ENCODE measurements at places on chromosomes 1 and 21.

DNA sequence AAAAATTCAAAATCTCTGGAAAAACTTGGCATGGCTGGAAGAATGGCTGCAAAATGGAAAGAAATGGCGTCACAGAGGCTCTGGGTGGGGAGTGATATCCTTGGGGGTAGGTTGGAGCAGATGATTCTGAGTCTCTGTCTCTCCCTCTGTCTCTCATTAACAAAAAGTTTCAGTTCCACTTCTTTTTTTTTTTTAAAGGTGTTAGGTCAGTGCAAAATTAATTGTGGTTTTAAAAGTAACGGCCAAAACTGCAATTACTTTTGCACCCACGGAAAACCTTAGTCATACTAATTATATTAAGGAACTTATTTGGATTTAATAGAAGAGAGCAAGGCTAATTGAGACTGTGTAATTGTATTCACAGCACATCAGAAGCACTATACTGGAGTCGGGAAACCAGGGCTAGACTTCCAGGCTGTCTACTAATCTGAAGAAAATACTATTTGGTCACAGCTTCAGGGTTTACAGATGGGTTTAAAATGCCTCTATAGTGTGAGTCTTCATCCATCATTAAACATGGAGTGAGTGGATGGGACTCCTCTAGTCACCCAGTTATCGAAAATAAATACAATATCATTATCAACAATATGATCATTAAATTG, 289.1 kb upstream of the PLD5 start:
- no peak for DNase-seq

DNA sequence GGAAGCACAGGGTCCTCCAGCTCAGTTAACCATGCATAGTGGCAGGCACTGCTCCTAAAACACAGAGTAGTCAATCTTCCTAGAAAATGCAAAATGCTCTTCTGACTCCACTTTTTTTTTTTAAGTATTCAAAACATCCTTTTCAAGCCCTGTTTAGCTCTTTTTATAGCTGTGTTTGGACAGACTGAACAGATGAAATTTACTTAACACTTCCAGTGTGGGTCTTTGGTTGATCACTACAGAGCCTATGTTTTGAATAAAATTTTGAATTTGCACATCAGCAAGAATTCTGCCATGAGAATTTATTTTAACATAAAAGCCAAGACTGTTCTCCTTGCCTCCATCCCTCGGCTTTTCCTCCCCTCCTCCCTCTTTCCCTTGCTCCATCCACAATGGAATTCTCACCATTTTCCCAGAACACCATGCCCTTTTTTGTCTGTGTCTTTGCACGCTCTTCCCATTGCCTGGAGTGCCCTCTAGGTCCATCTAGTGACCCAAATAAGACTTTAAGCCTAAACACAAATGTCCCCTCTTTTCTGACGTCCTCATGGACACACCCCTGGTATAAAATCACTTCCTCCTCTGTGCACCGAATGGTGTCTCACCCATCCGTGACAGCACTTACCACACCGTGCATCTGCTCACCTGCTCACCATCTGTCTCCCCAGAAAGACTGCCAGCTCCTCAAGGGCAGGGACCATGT, 24.0 kb upstream of the CPT2 start:
- DNase-seq: no peak

- DNase-seq: no peak
Measured at GRCh38 chr1:92909321-92909720, 51.9 kb downstream of the DIPK1A start.

GRCh38 chr1:226239421-226239820, 16.0 kb downstream of the MIXL1 start:
- no peak for DNase-seq

DNA sequence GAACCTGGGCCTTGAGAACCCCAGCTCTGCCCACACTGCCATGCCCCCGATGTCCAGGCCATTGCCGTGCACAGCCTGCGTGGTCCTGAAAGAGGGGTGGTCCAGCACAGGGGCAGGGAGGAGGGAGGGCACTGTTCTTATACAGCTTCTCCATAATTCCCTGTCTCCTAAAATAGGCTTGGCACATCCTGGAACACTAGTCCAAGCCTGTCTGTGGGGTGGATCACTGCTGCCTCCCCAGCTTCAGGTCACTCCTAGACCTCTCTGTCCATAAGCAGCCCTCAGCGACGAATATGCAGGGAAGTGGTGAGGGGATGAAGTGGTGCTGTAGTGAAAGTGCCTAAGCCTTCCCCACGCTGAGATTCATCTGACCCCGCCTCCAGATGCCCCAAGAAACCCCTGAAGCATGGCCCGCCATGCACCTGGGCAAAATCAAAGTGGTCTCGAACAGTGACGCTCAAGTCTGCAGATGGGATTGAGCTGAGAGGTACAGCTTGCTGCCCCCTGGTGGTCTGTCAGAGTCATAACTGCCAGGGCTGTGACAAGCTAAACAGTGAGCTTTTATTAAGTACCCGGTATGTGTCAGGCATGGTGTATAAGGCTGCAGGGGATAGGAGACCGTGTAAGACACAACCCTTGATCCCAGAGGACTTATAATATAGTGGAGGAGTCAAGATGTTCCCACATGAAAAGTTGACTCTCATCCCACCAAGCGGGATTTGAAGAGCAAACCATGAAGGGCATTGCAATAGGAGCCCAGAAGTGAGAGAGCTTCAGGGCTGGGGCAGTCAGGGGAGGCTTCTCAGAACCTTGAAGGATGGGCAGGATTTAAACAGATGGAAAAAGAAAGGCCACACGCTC, 66.6 kb downstream of the FAM163A start:
- peak; percentile 31 for DNase-seq

DNA sequence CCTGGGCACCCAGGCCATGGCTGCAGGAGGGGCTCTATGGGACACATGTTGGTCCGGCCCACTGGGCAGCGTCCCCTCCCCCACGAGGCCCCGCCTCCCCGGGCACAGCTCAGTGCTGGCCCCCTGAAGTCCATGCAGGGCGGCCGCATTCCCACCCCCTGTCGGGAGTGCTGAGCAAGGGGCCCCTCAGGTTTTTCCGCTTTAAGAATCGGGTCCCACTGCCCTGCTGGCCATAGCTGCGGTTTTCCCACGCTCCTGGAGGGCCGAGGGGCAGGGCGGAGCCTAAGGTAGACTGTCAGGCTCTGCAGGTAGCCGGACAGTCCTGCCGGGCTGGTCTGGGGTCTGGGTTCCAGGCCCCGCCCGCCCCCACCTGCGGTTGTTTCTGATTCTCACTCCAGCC, 43.5 kb upstream of the CCDC27 start:
- DNase-seq: no peak

- DNase-seq: no peak
Measured at GRCh38 chr1:206445116-206445515, 25.2 kb upstream of the IKBKE start.

DNA sequence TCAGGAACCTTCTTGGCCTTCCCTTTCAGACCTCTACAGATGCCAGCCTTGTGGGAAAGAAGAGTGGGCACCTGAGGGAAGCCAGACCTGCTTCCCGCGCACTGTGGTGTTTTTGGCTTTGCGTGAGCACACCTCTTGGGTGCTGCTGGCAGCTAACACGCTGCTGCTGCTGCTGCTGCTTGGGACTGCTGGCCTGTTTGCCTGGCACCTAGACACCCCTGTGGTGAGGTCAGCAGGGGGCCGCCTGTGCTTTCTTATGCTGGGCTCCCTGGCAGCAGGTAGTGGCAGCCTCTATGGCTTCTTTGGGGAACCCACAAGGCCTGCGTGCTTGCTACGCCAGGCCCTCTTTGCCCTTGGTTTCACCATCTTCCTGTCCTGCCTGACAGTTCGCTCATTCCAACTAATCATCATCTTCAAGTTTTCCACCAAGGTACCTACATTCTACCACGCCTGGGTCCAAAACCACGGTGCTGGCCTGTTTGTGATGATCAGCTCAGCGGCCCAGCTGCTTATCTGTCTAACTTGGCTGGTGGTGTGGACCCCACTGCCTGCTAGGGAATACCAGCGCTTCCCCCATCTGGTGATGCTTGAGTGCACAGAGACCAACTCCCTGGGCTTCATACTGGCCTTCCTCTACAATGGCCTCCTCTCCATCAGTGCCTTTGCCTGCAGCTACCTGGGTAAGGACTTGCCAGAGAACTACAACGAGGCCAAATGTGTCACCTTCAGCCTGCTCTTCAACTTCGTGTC, 995 bp upstream of the ZBTB48 start:
- no peak for DNase-seq

DNA sequence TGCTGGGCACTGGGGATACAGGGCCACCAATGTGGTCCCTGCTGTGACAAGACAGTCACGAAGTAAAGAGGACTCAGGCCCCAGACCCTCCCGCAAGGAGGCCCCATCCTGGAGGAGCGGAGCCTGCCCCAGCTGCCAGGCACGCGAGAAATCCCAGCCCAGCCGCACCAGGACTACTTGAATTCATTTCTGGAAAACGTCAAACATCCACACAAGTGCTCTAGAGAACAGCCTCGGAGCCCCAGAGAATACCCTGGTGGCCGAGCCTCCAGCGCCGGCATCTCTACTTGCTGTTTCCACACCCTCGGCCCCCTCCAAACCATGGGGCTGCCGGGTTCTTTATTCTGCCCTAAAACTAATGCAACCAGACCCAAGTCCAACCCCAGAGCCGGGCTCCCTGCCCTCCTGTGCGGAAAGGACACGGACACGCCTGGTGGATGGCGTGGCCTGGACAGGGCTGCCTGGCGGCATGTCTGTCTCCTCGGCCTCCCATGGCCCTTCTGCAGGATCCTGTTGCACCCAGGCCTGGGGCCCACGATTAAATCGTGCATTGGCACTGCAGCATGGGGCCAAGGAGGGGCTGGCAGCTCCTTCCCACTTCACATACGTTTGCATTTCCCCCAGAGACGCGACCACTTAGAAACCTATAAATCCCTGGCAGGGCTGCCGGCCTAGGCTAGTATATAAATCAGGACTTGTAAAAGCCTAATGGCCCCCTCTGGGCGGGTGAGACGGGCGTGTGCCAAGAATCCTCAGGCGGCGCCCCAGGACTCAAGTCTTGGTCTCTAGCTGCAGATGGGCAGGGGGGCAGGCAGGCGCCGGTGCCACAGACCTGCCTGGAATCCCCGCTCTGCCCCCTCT, 41.2 kb downstream of the DMRTB1 start:
- DNase-seq: no peak

GRCh38 chr1:160925652-160926244, 28.9 kb downstream of the ITLN2 start:
- no peak for DNase-seq

GRCh38 chr1:200550367-200550766, 70.2 kb downstream of the KIF14 start:
- no peak for DNase-seq

Measured in stimulated activated CD4-positive, alpha-beta T cell treated with anti-CD3 and anti-CD28 coated beads, TNF-alpha, amount 100 ng/mL, for 1 hour (primary cell).